Activated CD4-positive, CD25-positive, alpha-beta regulatory T cell treated with anti-CD3 and anti-CD28 coated beads, Interleukin-2, amount 50 U/mL, for 24 hours (primary cell): ENCODE measurements at places on chromosomes 1 and 21.

DNA sequence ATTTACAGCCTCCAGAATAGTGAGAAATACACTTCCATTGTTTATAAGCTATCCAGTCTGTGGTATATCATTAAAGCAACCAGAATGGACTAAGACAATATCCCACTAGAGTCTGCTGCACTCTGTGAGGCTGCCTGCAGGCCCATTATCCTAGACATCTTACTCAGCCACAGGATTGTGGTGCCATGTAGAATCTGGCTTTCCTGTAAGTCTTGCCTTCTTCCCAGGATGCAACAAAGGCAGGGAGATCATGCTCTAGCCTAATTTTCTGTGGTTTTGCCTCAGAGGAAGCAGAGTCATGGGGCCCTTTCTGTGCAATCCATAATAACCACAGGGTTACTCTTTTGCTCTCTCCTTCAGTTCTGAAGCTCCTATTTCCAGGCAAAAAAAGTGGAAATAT is 299.1 kb upstream of the DEPDC1 start:
- ATAC-seq, result no peak

DNA sequence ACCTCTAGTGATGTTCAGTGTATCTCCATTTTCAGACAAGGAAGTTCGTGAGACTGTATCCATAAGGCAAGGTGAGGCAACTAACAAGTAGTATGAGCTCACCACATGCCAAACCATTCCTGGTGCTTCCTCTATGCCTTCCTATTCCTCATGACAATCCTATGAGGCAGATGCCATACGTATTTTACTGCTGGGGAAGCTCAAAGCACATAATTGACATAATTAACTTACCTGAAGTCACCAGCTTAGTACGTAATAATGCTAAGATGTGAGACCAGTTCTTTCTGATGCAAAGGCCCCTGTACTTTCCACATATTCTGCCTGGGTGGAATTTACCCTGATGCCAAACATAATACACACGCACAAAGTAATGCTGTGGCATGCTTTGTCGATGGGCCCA is 83.6 kb upstream of the NFIA start:
- ATAC-seq, result no peak

- ATAC-seq, result no peak
These were observed 4.5 kb downstream of the SYDE2 start for GRCh38 chr1:85196358-85196757.

DNA sequence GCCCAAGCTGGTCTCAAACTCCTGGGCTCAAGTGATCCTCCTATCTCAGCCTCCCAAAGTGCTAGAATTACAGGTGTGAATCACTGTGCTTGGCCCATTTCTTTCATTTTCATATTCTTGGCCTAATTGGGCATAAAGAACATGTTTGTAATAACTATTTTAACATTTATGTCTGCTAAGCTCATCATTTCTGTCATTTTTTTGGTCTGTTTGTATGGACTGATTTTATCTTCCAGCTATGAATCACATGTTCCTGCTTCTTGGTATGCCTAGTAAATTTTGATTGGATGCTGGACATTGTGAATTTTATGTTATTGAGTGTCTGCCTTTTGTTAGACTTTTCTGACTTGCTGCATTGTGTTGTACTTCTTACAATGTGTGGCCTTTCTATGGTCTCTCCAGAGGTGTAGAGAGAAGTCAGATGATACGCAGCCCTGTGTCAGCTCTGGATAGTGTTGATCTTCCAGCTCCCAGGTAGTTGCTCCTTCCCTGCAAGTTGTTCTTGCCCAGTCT is 39.0 kb upstream of the PPM1J start:
- no peak for ATAC-seq

- ATAC-seq, result no peak
These were observed 5.9 kb upstream of the TTC4 start for GRCh38 chr1:54709547-54710292.

- no peak for ATAC-seq
These were observed 15.6 kb upstream of the PEX10 start for GRCh38 chr1:2427976-2428375.

DNA sequence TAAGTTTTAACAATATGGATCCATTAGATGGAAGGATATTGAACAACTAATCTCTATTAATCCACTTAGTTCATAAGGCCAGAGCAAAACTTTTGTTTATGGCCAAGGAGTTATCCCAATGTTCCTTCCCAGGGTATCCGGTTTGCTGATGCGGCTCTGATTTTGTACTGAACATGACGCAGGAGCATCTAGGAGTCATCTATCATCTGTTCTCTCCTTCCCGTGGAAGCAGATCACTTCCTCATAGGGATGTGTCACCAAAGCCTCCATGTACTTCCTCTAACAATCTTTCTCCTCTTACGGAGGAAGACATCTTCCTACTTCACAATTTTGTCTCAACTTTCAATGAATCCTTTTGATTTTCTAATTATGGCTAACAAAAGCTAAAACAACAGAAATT is 206.6 kb downstream of the APP start:
- no peak for ATAC-seq

- ATAC-seq, result no peak
These were observed 407.4 kb downstream of the RWDD3 start for GRCh38 chr1:95641386-95641785.

- ATAC-seq, result no peak
These were observed 26.7 kb downstream of the BTG3 start for GRCh38 chr21:17585875-17586450.

- ATAC-seq, result no peak
These were observed 279.3 kb downstream of the PAPPA2 start for GRCh38 chr1:176742322-176742721.

DNA sequence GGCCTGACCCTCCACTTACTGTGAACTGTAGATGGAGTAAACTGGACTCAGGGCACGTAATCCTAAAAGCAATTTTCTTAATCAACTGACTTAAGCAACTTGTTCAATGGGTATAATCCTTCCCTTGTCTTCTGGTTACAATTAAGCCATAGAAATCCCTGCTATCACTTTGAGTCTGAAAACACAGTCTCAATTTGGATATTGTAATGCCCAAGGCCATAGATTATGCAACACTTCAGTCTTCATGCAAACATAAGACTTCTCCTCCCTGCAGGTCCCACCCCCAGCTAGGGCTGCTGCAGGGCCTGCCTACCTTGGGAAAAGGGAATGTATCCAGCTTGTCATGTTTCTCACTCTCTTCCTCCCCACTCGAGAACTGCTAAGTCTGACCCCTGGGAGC is 6.2 kb upstream of the SLC5A9 start:
- ATAC-seq, result no peak

GRCh38 chr1:167227934-167228378 is 7.3 kb downstream of the POU2F1 start:
- ATAC-seq, result no peak

DNA sequence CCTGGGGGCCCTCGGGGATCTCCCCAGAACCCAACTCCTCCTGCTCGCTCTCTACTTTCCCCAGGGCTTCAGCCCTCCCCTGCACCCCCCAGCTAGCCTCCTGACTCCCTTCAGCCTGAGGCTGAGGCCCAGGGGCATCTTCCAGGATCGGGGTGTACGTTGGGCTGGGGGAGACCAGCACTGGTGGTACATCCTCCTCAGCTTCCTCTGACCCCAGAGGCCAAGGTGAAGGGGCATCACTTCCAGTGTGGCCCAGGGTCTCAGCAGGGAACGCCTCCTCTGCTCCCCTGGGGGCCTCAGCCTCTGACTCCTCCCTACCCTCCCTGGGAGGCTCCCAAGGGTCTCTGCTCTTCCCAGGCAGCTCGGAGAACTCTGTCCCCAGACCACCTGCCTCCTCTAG is 6.8 kb downstream of the NES start:
- no peak for ATAC-seq

GRCh38 chr1:21313203-21313885 is 23.1 kb upstream of the ECE1 start:
- no peak for ATAC-seq

- ATAC-seq, result no peak
These were observed 39.1 kb upstream of the IGSF5 start for GRCh38 chr21:39705849-39706248.

DNA sequence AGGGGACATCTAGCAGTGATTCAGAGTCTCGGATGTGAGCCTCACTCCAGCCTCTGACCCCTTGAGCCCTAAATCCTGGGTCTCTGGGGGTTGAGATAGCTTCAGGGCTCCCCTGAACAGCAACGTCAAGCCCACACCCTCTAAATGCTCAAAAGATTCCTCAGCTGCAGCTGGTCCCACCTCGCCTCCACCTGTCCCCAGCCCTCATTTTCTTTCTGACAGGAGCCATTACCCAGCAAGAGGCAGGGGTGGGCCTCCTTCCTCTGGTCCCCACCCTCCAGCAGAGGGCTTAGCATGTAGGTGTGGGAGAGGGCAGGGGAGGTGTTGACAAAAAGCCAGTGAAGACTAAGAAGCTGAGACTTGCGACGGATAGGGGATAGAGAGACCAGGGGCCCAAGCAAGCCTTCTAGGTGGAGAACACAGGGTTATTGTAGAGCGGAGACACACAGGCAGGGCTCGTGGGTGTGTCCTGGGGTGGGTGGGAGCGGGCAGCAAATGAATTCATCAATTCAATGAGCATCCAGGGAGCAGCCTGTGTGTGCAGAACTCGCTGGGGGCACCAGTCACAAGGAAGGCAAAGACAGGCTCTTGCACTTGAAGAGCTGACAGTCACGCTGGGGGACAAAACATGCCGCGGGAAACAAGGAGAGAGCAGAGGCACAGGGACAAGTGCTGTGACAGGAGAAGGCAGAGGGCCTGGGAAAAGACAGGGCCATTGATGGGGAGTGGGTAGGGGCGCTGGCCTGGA is 48.9 kb upstream of the GOLT1A start:
- no peak for ATAC-seq

GRCh38 chr1:196651637-196652215 is at the start of gene CFH:
CFH (plus strand) TSS chr1:196652043; CDS start chr1:196652118, 75 bp downstream.
- ATAC-seq, result no peak

- peak; percentile 18 for ATAC-seq
These were observed 4.6 kb downstream of the FCRLB start for GRCh38 chr1:161725908-161726472.

GRCh38 chr1:26677306-26678115 is 18.3 kb upstream of the ARID1A start:
- ATAC-seq, result peak; percentile 86
